Pons (tissue), 1 donor: ENCODE measurements at places on chromosomes 5 and 9.

GRCh38 chr9:78470741-78471140 is 173.8 kb downstream of the PSAT1 start:
- DNase-seq = no peak

DNA sequence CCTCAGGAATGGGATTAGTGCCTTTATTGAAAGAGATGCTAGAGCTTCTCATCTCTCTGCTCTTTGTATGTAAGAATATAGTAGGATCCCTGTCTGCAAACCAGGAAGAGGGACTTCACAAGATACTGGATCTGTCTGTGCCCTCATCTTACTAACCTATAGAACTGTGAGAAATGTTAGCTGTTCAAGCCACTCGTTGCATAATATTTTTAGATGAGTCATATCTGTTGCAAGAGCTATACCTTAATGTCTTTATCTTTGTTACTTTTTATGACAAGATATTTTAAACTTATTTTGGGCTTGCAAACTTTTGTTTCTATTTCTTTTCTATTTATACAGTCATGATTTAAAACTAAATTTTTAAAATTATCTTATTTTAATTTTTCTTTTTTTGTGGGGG is 1296.8 kb upstream of the CDH6 start:
- no peak for DNase-seq

DNA sequence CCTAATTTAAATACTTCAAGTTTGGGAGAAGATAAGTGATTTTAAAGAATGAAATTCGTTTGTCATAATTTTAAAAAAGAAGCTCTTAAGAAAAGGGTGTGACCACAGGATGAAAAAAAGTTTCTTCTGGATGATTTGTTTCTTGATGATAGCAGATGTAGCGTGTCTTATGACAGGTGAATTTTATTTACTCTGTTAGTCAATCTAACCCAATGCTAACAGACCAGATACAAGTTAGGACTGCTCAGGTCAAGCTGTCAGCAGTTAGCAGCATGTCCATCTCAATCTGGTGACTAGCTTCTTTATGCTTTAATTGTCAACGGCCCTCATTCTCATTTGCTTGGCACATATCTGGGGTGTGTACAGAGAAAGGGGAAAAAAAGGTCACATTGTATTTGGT is 456.0 kb downstream of the BNC2 start:
- DNase-seq = no peak

DNA sequence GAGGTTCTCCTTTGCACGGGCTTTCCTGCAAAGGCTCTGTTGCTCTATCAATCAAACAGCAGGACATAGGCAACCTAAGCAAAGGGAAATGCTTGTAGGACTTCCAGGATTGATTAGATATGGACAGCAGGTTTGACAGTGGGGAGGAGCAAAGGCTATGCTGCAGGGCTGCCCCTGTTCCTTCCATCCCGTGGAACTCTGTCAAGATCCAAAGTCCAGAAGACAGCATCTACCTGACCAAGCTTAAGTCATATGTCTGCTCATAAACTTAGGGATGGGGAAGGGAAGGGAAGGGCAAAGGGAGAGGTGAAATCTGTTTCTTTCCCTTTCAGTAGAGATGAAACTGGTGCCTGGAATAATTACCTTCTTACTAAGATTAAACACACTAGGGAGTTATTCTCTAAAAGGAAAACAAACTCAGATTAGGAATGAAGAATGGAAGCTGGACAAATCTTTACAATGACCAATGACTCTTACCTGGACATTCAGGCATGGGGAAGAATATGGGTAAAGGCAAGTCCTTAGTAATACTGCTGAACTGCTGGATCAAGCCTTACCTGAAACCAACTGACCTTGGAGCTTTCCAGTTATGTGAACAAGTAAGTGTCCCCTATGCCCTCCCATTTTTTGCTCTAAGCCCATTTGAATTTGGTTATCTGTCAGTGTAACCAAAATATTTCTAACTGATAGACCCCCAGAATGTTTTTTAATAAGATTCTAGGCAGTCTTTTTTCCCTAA is 8.4 kb upstream of the ACOT12 start:
- DNase-seq = no peak

DNA sequence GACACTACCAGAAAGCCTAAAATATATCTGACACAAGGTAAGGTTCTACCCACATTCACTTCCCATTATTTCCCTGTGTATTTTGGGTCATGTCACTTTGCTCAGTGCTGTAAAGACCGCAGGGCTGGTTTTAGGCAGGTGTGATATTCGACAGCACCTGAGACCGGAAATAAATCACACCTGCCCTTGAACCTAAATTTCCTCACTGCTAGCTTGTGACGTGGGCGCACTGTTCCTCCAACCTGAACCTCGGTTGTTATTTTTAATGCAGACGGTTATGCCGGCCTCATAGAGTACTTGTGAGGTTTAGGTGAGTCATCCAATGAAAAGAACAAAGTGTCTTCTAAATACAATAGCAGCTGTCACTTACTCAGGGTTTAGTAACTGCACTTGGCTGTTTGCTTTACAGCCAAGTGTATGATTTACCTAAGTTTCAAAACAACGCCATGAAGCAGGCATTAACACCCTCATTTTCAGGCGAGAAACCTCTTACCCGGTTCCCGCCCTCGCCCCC is 20.7 kb upstream of the ZNF782 start:
- DNase-seq = no peak

DNA sequence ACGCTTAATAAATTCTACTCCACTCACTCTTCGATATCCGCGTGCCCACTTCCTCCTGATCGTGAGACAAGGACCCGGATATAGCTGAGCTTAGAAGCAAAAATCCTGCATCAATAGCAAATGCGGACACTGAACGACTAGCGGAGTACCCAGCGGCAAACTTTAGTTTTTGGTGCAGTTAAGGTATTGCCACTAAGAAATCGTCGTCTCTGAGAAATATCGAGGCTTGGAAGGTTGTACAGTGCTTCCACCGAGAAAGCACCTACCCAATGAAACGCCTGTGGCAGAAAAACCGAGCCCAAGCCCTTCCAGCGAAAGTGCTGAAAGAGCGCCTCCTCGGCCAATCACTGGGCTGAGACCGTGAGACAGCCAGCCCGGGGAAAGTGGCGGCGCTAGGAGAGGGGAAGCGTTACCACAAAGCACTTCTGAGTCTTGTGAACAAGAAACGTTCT is 32.2 kb downstream of the ANXA2R start:
- DNase-seq = no peak

DNA sequence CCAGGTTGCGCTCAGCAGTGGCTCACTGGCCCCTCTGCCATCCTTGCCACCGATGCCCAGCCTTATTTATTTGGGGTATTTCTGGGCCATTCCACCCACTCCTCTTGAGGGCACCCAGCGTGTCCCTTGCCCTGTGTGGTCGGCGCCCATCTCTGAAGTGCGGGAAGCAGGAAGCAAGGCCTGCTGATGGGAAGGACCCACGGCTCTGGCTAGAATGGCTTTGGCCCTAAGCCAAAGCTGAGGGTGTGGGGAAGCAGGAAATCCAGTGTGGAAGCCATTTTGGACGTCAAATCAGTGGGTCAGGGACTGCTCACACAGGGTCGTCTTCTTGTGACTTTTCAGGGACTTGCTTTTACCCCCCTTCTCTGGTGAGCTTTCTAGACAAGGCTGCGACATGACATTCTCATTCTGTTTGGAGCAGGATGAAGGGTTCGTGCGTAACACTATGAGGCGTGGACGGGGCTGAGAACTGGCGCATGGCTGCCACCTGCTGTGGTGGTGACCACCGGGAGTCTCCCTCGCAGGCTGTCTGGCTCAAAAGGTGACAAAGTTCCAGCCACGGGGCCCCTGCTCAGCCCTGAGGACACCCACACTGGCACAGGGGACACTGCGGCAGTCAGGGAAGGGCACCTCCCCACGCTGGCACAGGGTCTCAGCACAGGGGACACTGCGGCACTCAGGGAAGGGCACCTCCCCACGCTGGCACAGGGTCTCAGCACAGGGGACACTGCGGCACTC is 50.7 kb upstream of the NKD2 start:
- DNase-seq = no peak

DNA sequence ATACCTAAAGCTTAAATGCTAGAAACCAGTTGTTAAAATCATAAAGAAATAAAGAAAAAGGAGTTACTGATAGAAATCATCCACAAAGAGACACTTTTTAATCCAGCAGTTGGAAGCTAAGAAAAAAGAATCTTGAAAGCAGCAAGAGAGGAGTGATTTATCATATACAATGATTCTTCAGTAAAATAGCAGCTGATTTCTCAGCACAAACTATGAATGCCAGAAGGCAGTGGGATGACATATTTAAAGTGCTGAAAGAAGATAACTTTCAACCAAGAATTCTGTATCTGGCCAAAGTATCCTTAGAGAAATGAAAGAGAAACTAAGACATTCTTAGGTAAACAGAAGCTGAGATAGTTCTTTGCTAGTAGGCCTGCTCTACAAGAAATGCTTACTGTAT is 366.0 kb downstream of the HTR1A start:
- DNase-seq = no peak

DNA sequence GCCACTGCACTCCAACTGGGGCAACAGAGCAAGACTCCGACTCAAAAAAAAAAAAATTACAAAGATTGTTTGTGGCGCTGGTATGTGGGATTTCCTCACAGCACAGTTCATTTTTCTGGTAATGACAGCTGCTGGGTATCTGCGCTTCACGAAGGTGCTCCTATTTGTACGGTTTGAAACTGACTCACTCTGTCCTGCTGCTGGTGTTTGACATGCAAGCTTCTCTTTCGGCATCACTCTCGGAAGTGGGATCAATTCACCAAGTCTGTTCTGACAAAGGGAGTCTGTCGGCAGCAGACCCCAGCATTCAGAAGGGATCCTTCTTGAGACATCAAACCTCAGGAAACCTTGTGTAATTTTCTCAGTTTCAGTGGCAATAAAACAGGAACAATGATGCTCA is 26.3 kb downstream of the MAML1 start:
- DNase-seq = no peak

- no peak for DNase-seq
Observed at GRCh38 chr9:125142560-125143376, 560 bp downstream of the SCAI start.
